Stimulated activated CD4-positive, alpha-beta T cell treated with anti-CD3 and anti-CD28 coated beads, Interleukin-4, amount 100 ng/mL, for 48 hours (primary cell): ENCODE measurements at places on chromosomes 6 and 20.

DNA sequence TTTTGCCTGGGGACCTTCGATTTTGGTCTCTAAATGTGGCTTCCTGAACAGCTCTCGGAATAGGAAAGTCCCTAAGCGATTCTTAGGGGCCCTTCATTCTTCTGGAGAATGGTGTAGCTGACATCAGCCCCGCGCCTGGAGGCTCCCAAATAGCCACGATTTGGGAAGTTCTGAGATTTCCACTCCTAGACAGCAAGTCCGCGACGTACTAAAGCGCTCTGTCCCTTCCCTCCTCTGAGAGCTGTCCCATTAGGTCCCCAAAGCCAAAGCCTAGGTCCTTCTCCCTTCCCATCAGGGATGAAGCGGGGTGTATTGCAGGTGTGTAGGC, 756 bp downstream of the MOXD1 start:
- no peak for DNase-seq

DNA sequence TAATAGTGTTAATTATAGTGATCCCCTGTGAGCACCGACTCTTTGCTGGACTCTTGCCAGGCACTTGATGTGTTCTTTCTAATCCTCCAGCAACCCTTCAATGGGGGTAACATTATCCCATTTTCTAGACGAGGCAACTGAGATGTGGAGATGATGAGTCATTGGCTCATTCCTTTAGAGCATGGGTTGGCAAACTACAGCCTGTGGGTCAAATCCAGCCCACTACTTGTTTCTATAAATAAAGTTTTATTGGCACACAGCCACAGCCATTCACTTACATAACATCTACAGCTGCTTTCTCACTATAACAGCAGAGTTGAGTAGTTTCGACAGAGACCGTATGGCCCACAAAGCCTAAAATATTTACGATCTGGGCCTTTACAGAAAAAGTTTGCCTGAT, 249.5 kb upstream of the KCNG1 start:
- no peak for DNase-seq

DNA sequence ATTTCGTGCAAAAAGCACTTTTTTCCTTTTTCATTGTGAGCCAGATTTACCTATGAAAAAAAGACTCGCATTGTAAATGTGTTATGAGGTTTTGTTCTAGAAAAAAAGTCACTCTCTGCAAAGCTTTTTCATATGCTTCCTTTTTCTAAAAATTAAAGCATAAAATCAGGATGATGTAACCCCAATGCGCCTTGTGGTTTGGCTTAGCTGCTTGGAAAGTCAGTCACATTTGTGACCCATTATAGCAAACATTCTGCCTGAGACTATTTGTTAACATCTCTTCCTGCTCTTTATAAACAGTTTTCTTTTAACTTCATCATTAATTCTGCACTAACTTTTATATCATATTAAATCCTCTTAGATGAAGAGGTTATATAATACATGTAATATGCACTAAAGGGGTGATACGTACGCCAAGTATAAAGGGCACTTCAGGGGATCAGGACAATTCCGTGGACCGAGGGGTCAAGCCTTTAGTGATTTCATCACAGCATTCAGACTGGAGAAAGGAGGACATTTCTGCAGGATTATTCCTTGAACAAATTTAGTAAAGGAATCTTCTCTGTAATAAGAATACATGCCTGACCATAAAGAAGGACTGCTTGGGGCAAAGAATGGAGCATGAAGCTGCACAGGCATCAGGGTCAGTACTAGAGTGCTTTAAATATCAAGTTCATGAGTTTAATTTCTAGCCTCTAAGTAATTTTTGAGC, 48.1 kb upstream of the SMLR1 start:
- no peak for DNase-seq

DNA sequence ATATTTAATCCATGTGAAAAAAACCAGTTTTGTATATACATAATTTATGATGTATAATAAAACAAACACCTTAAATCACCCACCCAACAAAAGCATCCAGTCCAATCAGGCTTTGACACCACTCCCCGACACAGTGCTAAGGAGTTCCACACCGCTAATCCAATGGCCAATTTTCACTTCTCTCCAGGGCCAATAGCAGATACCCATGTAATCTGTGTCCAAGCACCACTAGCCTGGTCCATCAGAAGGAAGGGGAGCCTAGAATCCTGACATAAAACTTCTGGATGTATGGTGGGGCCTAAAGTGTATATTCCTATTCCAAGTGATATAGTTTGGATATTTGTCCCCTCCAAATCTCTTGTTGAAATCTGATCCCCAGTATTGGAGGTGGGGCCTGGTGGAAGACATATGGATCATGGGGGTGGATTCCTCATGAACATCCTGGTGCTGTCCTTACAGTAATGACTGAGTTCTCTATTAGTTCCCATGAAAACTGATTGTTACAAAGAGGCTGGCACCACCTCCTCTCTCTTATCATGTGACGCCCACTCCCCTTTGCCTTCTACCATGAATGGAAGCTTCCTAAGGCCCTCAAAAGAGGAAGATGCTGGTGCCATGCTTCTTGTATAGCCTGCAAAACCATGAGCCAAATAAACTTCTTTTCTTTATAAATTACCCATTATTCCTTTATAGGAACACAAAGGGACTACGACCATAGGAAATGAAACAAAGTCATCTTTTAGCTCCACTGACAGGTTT, 20.8 kb downstream of the RALGAPA2 start:
- DNase-seq = no peak

DNA sequence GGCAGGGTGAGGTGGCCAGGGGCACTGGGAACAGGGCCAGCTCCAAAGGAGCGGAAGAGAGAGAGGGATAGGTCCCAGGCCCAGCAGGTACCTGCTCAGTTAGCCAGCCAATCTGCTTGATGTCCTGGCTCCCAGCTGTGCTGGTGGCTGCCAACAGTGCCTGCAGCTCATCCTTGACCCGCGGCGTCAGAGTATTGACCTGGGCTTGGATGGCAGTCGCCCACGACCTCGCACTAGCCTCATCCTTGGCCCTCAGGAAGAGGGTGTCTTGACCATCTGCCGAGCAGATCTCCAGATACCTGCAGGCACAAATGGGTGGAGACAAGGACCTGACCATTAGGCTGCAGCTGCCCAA, 11.1 kb upstream of the CDK5RAP1 start:
- DNase-seq = no peak

DNA sequence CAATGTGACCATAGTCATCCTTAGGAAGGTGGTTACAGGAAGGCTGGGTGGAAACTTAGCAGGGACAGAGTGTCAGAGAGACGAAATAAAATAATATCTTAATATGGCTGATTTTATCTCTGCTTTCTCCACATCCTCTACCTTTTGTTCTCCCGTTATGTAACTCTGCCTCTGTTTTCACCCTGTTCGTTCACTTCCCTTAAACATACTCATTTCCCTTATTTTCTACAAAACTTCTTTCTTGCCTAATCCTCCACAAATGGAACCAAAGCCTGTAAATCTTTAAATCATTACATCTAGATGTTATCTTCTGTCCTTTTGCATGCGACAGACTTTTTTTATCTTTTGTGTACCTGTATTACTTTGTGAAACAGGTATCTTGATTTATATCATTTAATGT, 23.3 kb upstream of the CRIP3 start:
- DNase-seq = no peak

GRCh38 chr6:7137335-7138045, 29.7 kb downstream of the RREB1 start:
- peak; percentile 52 for DNase-seq

DNA sequence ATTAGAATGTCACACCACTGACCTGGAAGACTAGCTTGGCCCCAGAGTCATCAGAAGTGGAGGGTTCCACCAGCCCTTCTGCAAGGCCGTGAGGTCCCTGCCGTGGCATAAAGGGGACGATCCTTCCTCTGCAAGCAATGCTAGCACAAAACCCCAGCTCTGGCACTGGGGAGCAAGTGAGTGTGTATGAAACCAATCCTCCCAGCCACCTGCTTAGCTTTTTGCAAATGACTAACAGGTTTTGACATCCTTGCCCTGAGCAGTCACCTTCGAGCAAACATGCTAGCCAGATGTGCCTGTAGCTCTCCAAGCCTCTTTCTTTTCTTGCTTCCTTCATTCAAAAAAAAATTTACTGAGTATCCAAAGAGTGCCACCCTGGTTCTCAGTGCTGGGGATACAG, 8.6 kb downstream of the SULF2 start:
- DNase-seq = no peak
